Stimulated activated CD4-positive, alpha-beta T cell treated with anti-CD3 and anti-CD28 coated beads, Interleukin-15, amount 100 ng/mL, for 48 hours (primary cell): ENCODE measurements at places on chromosomes 1 and 21.
A peak's percentile ranks its signal among the peaks of the same experiment; 100 is the strongest.

DNA sequence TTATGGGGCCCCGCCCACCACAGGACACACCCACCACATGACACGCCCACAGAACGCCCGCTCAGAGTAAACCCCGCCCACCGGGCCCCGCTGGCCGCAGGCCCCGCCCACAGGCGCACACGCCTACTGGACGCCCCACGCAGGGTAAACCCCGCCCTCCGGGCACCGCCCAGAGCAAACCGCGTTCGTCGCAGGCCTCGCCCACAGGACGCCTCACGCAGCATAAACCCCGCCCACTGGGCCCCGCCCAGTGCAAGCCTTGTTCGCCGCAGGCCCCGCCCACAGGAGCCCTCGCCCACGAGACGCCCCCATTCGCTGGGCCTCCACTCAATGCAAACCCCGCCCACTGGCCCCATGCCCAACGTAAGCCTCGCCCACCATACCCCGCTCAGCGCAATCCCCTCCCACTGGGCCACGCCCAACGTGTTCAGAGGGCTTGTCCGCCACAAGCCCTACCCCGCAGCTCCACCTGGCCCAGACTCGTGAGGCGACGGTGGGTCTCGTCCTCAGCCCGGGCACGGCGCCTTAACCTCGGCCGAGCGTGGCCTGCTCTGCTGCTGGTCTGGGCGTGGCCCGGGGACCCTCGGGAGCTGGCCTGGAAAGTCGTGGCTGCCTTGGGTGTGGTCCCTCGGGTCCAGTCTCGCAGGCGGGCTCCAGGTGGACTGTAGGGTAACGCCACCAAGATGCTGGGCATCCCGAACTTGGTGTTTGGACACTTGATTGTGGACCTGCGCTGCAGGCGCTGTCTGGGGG, 401 bp upstream of the TMEM52 start:
- peak; percentile 99 for DNase-seq

GRCh38 chr1:19610282-19610981, 33.7 kb upstream of the NBL1 start:
- no peak for DNase-seq

DNA sequence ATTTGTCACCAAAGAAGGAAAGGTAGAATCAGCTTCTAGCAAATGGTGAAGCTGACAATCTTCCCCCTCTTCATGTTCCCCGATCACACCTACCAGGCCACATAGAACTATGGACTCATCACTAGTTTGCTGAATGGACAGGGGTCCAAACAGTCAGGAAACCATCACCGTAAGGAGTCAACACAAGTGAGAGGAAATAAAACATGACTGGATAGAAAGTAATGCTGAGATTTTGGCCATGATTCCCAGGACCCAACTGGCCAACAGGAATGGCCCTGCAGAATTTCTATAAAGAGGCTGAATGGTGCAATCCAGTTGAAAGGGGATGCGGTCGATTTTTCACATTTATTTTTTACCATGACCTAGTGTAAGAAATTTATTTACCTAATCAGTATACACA, 10.7 kb downstream of the DDAH1 start:
- no peak for DNase-seq

DNA sequence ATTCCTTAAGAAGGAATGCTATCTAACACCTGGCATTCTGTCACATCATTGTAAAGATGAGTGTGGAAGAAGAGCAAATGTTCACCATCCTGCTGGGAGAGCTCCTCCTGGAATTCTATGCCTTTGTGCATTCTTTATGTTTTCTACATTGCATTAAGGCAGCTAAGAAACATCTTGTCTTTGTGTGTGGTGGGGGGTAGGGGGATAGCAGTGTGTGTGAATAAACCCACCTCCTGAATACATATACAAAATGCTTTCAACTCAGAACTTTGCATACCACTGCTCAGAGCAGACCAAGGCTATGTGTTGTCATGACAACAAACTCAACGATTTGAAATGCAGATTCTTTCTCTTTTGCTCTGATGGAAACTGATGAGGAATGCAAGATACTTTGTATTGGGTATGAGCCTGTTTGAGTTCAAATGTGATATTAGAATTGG, 193.6 kb upstream of the KAZN start:
- no peak for DNase-seq

DNA sequence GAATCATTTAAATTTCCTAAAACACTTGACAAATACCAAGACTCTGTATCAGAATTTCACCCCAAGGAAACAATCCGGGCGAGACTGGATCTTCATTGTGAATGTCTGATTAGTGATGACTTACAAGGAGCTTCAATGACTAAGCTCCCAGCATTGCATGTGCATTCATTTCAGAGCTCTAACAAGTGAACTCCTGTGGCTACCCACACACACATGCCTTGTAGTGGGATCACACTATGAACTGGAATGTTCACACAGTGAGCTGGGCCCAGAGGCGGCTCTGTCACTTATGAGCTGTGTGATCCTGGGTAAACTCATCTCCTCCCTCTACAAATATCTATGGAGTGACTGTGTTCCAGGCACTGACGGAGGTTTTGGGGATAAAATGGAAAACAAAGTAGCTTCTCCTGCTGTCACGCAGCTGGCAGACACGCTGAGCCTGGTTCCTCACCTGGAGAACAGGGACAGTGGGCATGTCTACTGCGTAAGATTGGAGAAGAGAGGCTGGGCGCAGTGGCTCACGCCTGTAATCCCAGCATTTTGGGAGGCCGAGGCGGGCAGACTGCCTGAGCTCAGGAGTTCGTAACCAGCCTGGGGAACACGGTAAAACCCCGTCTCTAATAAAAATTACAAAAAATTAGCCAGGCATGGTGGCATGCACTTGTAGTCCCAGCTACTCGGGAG, 56.9 kb downstream of the CLSTN1 start:
- no peak for DNase-seq

GRCh38 chr1:97352936-97353382, 567.9 kb downstream of the DPYD start:
- DNase-seq = no peak

GRCh38 chr1:66333466-66334199, 200.3 kb upstream of the SGIP1 start:
- DNase-seq = no peak

GRCh38 chr1:54572542-54572850, 24.5 kb downstream of the ACOT11 start:
- no peak for DNase-seq

DNA sequence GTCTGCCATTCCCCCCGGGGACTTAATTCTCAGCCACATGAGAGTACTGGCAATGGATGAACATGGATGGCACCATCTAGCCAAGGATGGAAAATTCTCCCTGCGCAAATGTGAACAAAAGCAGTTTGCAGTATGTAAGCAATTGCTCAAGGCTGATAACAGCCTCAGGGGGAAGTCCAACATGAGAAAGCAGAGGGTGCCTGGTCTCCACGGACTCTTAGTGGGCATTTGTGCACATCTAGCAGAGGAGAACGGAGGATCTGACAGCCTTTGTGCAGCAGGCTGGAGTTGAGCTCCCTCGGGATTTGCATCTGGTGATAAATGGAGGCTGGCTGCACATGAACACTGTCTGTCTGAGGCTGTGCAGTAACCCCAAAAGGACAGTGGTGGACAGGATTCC, 13.9 kb upstream of the OLIG1 start:
- DNase-seq = no peak

- DNase-seq = peak; percentile 24
These were observed 147.0 kb downstream of the GABPA start for GRCh38 chr21:25881524-25882376.

DNA sequence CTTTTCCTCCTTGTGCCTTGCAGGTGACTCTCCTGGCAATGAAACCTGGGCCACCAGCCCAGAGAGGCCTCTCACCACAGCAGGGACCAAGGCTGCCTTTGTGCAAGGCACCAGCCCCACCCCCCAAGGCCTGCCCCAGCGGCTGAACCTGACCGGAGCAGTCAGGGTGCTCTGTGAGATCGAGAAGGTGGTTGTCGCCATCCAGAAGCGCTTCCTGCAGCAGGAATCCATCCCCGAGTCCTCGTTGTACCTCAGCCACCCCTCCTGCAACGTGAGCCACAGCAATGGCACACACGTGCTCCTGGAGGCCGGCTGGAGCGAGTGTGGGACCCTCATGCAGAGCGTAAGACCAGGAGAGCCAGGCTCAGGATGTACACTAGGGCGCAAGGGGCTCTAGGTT, 51.7 kb downstream of the UMODL1 start:
- DNase-seq = no peak

DNA sequence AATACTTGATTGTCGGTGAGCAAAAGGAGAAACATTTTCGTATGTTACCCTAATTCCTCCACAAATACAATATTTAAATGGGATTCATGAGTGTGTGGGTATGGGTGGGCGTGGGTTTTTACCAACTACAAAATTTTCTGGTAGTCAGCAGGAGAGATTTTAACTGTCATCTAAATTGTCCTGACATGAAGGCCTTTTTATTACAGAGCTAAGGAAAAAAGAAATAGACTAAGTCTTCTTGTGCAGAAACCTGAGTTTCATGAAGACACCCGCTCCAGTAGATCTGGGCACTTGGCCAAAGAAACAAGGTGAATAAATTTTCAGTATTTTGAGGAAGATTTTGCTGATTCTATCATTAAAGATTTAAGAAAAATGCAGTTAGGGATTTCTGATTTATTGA, 752 bp downstream of the RGS18 start:
- DNase-seq = no peak

DNA sequence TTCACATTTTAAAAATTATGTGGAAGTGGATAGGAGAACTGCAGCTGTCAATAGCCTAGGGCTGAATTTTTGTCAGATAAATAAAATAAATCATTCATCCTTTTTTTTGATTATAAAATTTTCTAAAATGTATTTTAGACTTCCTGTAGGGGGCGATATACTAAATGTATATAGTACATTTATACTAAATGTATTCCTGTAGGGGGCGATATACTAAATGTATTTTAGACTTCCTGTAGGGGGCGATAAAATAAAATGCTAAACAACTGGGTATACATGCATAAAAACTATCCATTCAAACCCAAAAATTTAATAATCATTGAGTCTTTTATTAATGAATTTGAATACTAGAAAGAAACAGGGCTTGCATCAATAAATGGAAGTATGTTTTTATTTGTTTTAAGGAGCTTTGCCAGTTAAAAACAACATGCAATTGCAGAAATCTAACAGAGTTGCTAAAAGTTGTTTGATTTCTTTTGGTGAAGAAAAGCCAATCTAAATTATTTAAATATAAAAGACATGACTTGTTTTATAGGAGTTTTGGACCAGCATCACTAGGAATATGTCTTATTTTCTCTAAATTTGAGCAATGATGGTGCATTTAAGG, 31.4 kb downstream of the CLCA1 start:
- no peak for DNase-seq

DNA sequence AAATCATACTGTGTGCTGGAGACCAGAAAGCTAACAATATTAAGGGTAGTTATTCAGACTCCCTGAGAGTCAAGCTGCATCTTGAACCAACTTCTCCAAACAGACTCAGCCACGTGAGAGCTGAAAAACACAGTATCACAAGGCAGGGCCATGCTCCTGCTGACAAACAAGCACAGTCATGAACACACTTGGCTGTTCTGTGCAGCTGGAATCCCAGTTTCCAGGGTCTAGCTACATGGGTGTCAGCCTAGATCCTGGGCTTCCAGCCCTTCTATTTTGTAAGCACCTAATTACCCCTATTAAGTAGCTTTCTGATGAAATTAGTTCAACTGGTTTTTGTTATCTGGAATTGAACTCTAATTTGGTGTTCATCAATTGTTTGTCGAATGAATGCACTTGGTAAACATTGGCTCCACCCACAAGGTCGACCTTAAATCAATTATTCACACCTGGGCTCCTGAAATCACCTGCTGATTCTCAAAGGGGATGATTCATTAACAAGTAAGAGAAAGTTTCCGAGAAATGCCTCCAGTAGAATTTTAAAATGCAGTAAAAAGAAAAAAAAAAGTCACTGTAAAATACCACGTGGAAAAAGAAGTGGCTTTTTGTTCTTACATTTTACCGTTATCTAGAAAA, 179.3 kb downstream of the ZC3H11B start:
- DNase-seq = no peak

GRCh38 chr1:44678626-44679025, 4.1 kb downstream of the ARMH1 start:
- DNase-seq = no peak

- DNase-seq = no peak
These were observed 18.7 kb upstream of the ZNF362 start for GRCh38 chr1:33237579-33237978.

- DNase-seq = no peak
These were observed 977.9 kb downstream of the ADGRL2 start for GRCh38 chr1:82778612-82779011.

DNA sequence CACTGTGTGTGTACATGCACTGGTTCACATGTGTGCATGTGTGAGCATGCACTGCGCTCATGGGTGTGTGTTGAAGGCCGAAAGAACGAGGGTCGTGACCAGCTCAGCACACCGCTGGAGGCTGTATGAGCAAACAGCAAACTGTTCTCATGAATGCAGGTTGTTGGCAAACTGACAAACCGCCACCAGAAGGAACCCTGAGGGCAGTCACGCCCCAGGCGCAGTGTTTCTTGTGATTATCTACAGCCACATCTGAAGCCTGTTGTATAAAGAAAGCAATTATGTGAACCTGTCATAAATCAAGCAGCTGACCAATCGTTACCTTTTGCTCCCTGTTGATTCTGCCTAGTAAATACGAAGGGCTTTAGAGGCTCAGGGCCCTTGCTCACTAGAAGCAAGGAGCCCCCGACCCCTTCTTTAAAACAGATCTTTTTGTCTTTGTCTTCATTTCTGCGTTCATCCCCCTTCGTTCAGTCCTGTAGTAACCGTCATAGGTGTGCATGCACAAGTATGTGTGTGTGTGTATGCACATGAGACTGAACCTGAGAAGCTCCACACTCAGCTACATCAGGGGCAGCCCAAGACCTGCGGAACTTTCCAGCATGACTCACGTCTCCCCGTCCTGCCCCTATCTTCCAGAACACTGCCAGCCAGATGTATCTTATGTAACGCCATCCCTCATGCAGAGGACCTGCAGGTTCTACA, 16.8 kb upstream of the RIPK4 start:
- DNase-seq = no peak

DNA sequence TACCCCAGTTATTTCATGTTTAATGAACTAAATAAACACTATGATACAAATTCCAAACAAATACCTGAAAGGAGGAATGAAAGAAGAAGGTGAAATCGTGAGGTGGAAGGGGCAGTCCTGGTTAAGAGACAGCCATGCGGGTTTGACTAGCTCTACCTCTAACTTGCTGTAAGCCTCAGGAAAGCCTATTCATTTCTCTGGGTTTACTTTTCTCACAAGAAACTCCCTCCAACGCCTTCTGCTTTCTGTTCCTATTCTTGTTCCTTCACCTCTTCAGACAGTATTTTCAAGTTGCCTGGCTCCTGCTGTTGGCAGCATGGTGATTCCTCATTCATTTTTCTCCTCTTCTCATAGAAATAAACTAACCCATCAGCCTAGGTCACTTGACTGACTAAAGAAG, 92.4 kb downstream of the NTPCR start:
- DNase-seq = no peak

- no peak for DNase-seq
These were observed 244.8 kb downstream of the DUSP10 start for GRCh38 chr1:221497046-221497445.

GRCh38 chr1:65193129-65193695, 45.2 kb downstream of the AK4 start:
- DNase-seq = no peak

GRCh38 chr1:95311014-95311413, 77.0 kb downstream of the RWDD3 start:
- DNase-seq = no peak
